ENCODE measurements at places on chromosomes 16 and 17. TPM values are rescaled to one million over a fixed set of nuclear protein-coding genes. Genes with fewer than 3 reads are reported as not detected.

DNA sequence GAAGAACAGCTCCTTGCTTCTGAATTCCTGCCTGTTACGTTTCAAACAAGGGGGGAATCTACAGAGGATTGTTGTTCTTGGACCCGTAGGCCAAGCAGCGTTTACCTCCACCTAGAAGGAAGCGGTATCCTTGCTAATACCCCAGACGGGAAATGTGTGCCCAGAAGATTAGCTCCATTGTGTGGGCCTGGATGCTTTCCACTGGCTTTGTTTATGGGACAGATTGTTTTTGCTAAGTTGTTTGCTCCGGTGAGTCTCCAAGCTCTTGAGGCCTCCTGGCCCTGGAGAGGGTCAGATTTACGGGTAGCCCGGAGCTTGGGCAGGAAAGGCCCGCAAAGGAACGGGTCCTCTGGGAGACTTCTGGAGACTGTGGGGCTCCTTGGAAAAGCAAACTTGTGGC lies 28.4 kb upstream of the MRTFB start:
- H3K4me3 ChIP-seq: no peak overlapping the region
- no peak for DNase-seq
- peak overlapping the region; percentile 9 for H3K27ac ChIP-seq
- H3K36me3 ChIP-seq: no peaks in the 10 kb centered on the region

DNA sequence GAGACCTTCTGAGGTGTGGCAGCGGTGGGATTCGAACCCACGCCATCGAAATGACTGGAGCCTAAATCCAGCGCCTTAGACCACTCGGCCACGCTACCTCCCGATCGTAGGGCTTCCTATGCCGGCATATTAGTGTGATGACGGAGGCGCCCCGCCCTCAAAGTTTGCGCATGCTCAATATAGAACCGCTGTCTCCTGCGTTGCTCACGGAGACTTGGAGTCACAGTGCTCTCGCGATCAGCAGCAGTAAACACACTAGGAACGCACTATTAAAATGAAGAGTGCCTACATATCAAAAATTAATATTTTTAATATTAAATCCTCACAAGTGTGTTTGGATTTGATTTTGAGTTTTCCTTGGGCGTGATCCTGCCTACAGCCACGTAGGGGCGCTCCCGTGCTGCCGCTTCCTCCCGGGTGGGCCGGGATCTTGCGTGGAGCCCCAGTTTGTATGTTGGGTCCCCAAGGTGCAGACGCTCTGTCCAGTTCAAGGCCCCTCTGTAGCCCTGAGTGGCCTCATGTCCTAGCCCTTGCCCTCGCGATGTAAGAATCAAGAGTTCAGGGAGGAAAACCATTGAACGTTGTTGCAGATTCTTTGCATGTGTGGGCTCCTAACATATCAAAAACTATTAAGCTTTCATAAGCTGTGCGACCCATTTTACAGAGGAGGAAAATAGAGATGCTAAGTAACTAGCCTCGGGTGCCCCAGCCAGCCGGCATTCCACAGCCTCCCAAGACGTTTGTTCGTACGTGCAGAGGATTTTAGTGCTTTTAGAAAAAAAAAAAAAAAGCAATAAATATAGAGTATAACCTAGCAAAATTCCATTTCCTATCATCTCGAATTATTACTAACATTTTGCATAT lies 10.2 kb upstream of the EEF2K start:
- peaks cover 23% of the 10 kb centered on the region for H3K4me1 ChIP-seq
- H3K4me3 ChIP-seq: peak overlapping the region; percentile 73
- H3K27ac ChIP-seq: peak overlapping the region; percentile 82
- H3K27me3 ChIP-seq: no peaks in the 10 kb centered on the region

DNA sequence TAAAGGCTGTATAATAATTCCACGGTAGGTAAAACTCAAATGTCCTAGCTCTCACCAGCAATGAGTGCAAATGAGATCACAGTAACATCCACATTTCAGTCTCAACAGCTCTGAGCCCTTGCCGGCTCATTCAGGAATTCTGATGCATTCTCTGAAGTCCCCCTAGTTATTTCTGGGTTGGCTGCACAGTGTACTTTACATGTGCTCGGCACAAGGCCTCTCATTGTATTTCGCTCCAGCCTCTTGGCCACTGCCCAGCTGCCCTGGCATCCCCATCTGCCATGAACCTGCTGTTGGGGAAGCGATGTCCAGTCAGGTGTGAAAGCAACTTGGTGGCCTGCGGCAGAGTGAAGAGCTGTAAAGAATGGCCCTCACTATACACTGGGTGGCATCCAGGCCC lies 14.3 kb downstream of the PRCD start:
- no peaks in the 10 kb centered on the region for H3K27me3 ChIP-seq
- no peaks in the 10 kb centered on the region for H3K36me3 ChIP-seq
- no peak overlapping the region for H3K4me3 ChIP-seq

GRCh38 chr17:51154176-51154575 lies 817 bp downstream of the NME1 start:
- no peak for DNase-seq
- H3K4me1 ChIP-seq: peaks cover 5% of the 10 kb centered on the region
- H3K27me3 ChIP-seq: no peaks in the 10 kb centered on the region
- H3K36me3 ChIP-seq: peaks cover 9% of the 10 kb centered on the region

DNA sequence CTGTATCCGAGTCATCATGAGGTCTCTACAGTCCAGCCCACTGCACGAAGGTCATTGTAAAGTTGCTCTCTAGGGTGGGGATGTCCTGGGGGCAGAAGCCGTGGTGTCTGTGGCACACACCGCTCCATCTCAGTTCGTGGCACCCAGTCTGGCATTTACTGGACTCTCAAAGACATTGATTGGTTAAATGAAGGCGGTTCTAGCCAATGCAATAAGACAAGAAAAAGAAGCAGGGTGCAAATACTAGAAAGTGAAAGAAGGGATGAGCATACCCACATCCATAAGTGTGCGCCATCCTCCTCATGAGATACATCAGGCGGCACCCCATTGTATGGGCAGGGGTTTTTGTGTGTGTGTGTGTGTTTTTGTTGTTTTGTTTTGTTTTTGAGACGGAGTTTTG lies 10.7 kb upstream of the ATP2A3 start:
- H3K4me3 ChIP-seq: no peak overlapping the region
- no peak for DNase-seq
- H3K27ac ChIP-seq: no peak overlapping the region

DNA sequence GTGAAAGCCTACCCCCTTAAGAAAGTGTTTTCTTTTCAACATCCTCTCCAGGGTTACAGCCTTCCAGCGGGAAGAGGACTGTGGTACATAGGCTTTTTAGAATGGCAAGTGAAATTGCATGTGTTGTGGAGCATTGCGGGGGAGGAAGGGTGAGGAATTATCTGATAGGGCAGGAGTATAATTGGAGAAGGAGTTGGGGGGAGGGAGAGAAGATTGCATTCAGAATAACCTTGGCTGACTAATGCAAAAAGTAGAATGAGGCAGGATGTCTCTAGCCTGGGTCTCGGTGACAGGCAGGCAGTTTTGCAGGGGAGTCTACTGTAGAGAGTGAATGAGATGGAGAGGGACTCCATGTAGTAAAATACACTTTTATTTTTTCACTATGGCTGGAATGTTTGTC lies 2.4 kb upstream of the CDH8 start:
- H3K4me1 ChIP-seq: no peaks in the 10 kb centered on the region
- H3K27me3 ChIP-seq: peaks cover 25% of the 10 kb centered on the region
- no peak overlapping the region for H3K27ac ChIP-seq

DNA sequence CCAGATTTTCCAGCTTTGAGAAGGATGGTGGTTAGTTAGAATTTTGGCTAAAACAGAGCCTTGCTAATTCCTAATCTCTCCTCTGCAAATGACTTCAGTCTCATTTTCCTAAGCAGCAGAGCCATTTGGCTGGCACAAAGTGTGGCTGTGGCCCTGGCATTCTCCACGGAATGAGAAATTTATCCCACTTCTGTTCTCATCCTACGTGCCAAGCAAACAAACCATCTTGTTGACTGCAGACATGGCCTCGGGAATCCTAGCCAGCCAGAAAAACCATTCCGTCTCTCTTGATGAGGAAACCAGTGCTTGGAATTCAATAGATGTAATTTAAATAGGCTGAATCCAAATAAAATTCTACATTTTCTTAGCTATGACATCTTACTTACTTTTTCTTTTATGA lies 34.1 kb upstream of the ELAC2 start:
- H3K4me1 ChIP-seq: no peaks in the 10 kb centered on the region
- no peaks in the 10 kb centered on the region for H3K36me3 ChIP-seq
- DNase-seq: no peak
- H3K27ac ChIP-seq: no peak overlapping the region
- no peak overlapping the region for H3K4me3 ChIP-seq
- no peaks in the 10 kb centered on the region for H3K27me3 ChIP-seq

GRCh38 chr17:67335245-67335835 lies 31.0 kb downstream of the PSMD12 start:
- no peak for DNase-seq
- H3K36me3 ChIP-seq: no peaks in the 10 kb centered on the region
- H3K27ac ChIP-seq: no peak overlapping the region
- H3K4me1 ChIP-seq: no peaks in the 10 kb centered on the region

DNA sequence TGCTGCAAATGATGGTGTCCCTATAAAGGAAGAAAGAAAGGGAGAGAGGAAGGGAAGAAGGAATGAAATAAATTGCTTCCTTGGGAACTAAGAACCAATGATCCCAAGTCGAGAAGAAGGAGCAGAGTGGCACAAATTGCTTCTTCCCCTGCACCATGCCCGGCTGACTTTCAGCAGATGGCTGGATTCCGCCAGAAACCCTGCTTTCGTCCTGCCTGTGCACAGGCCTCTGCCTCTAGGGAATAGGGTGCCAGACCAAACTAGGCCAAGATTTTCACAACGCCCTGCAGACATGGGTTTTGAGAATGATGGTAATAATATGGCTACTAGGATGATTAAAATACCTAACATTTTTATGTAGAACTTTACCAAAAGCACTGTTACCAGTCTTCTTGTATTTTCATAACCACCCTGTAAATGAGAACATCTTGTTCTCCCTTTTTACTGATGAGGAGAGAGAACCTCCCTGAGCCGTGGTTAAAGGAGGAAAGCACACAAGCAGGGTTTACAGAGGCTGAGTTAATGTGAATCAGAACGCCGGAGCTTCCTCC lies 122.1 kb upstream of the HSBP1 start:
- no peaks in the 10 kb centered on the region for H3K27me3 ChIP-seq
- H3K4me1 ChIP-seq: peaks cover 30% of the 10 kb centered on the region
- no peak overlapping the region for H3K27ac ChIP-seq

DNA sequence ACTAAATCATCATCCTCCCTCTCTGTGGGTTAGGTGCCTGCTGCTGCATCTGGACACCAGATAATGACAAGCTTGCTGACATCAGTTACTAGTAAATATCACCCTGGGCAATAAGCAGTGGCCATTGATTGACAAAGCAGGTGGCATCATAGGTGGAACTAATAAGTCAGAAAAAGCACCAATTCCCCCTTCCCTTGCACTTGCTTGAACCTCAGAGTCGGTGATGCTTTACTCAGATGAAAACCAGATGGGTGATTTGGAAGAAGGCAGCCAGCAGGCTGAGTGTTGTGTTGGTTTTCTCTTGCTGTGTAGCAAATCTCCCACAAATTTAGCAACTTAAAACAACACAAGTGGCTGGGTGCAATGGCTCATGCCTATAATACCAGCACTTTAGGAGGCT lies 146.9 kb upstream of the NOL11 start:
- no peak for DNase-seq
- H3K4me1 ChIP-seq: no peaks in the 10 kb centered on the region
- no peaks in the 10 kb centered on the region for H3K27me3 ChIP-seq
- H3K4me3 ChIP-seq: no peak overlapping the region
- no peak overlapping the region for H3K27ac ChIP-seq

DNA sequence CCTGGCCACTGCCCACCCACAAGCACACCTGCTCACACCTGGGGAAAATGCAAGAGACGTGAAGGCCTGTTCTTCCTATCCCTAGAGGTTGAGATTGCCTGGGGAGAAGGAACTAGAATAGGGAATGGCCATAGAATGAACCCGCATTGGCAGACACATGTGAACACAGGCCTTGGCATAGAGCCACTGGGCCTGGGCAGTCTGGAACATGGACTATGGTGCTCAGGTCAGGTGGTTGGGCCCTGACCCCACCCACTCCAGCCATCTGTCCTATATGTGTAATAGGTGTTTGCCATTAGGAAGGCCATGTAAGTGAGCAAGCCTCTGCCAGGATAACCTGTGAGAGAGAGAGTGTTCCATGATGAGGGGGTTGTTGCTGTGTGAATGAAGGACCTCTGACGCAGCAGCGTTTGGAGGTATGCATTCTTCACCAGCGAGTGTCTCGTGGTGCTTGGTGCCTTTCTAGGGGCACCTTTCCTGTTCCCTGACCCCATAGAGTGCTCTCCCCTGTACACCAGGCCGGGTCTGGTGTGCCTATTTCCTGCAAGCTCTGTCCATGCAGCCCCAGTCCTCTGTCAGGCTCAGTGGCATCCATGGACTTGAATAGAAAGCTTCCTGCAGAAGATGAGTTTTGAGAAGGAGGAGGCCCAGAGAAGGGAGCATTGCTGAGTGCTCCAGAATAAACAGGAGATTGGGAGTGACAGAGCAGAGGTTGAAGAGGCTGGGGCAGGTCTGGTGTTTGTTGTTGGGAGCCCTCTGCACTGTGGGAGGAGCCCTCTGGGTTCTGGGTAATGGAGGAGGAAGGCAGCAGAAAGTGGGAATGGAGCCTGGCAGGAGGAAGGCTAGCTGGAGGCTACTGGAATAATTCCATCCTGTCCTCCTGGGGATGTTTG lies 15.6 kb downstream of the CTRL start:
- H3K36me3 ChIP-seq: no peaks in the 10 kb centered on the region
- H3K4me1 ChIP-seq: peaks cover 64% of the 10 kb centered on the region
- H3K27ac ChIP-seq: peak overlapping the region; percentile 91
- no peak for DNase-seq
- no peaks in the 10 kb centered on the region for H3K27me3 ChIP-seq

DNA sequence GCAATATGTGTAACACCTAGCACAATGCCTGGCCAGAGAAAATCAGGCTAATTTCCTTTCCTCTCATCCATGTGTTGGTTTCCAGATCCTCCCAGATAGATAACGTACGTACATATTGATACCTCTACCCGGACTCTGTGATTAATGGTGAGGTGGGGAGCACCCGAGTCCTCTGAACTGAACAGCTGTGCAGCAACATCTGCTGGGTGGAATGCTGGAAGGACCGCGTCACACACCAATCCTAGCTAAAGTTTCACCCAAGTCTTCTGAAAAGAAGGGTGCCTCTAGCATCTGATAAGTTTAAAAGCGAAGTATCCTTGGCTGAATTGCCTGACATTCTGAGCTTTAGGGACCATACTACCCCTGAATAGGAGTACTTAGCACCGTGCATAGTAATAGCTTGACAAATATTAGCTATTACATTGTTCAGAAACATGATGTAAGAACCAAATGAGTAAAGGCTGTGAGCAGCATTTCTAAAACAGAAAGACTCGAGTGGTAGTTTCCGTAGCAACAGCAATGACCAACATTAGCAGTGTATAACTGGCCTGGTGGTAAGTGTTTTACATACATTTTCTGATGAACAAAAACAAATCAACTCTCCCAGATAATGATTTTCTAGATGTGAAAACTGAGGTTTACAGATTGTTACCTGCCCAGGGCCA lies 91.4 kb downstream of the SYCE1L start:
- no peaks in the 10 kb centered on the region for H3K4me1 ChIP-seq
- H3K36me3 ChIP-seq: no peaks in the 10 kb centered on the region
- no peak overlapping the region for H3K27ac ChIP-seq
- H3K4me3 ChIP-seq: no peak overlapping the region
- H3K27me3 ChIP-seq: no peaks in the 10 kb centered on the region

PABPN1L gene
- total RNA-seq: not detected

CDH3 gene
- total RNA-seq: not detected

FNDC8 gene
- total RNA-seq: not detected
